ENCODE measurements at places on chromosomes 7 and 10. TPM values are rescaled to one million over a fixed set of nuclear protein-coding genes. Genes with fewer than 3 reads are reported as not detected.

Gene ZC3HAV1L
- 0.92 TPM for polyA plus RNA-seq

Gene PLEKHS1
- 1.4 TPM for polyA plus RNA-seq

Gene HOGA1
- polyA plus RNA-seq, result 1.2 TPM

DNA sequence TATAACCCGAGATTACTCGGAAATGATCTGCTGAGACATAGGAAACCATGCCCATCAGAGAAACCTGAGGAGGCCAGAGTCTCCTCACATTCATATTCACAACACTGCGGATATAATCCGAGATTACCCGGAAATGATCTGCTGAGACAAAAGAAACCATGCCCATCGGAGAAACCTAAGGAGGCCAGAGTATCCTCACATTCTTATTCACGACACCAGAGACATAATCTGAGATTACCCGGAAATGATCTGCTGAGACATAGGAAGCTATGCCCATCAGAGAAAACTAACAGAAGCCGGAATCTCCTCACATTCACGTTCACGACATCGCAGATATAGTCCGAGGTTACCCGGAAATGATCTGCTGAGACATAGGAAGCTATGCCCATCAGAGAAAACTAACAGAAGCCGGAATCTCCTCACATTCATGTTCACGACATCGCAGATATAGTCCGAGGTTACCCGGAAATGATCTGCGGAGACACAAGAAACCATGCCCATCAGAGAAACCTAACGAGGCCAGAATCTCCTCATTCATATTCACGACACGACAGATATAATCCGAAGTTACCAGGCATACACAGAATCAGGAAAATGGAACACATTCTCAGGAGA, 422.3 kb upstream of the AKR1E2 start:
- no peak for DNase-seq
